ENCODE measurements at places on chromosomes 12 and 14.

GRCh38 chr14:90191154-90191553, 65.2 kb upstream of the PSMC1 start:
- DNase-seq: no peak
- H3K27ac ChIP-seq: no peak overlapping the region
- H3K4me1 ChIP-seq: no peaks in the 10 kb centered on the region
- no peak overlapping the region for H3K4me3 ChIP-seq
- H3K27me3 ChIP-seq: peaks cover 3% of the 10 kb centered on the region

DNA sequence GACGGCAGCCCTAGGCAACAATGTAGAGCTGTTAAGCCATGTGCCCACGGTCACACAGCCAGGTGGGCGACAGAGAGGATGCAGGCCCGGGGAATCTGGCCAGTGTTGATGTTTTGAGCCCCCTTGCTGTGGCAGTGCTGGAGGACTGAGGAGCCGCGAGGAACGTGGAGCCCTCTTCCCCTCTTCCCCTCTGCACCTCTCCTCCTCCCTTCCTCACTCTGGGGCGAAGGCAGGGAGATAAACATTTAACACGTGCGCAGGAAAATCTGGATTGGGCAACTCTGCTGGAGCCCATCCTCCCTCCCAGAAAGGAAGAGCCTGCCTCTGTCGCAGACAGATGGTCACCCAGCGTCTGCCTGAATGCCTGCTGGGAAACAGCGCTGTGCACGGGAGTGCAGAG, 376.8 kb downstream of the FUT8 start:
- H3K27ac ChIP-seq: no peak overlapping the region
- no peaks in the 10 kb centered on the region for H3K4me1 ChIP-seq
- peaks cover 23% of the 10 kb centered on the region for H3K27me3 ChIP-seq
- H3K4me3 ChIP-seq: no peak overlapping the region

DNA sequence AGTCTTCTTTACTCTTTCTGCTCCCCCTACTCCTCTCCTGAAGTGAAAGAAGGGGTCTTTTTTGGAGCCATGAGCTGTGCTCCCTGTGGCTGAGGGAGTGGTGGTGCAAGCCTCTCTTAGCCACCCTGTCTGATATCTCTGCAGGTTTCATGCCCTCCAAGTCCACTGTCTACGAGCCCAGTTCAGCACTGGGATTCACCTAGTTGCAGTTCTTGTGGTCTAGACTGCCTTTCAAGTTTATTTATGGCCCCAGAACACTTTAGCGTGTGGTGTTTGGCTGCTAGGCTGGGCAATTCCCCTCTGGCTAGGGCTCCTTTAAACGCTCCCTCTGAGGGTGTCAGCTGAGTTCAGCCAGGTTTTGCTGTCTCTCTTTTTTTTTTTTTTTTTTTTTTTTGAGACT, 908.6 kb downstream of the TRHDE start:
- H3K27ac ChIP-seq: no peak overlapping the region
- no peaks in the 10 kb centered on the region for H3K36me3 ChIP-seq
- H3K4me3 ChIP-seq: no peak overlapping the region
- no peak for DNase-seq

DNA sequence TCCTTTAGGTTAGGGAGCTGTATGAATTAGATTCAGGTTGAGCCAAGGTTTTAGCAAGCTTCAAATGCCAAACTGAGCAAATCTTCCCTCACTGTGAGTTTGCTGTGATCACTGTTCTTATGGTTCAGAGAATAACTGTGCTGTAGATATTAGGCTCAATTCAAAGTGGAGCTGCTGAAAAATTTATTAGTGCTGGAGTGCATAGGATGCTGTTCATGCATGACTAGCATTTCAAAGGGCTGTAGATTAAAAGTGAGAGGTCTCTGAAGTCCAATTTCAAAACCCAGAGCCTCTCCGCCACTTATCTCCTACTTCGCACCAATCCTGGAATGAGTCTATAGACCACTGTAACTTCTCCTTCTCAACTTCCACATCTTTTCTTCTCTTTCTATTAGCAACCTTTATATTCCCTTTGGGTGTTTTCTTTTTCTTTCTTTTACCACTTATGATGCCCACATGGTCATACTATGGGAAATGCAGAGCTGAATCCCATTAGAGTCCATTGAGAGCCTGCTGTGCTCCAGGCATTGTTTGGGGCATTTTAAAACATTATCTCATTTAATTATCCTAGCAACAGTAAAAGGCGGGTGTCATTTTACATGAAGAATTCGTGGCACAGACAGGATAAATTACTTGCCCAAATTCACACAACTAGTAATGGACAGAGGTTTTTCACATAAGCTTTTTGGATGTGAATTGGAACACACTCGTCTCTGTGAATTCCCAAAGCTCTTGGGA, 77.5 kb upstream of the EEA1 start:
- H3K4me3 ChIP-seq: no peak overlapping the region
- H3K36me3 ChIP-seq: no peaks in the 10 kb centered on the region
- DNase-seq: no peak
- H3K27ac ChIP-seq: no peak overlapping the region
- peaks cover 14% of the 10 kb centered on the region for H3K4me1 ChIP-seq

- H3K4me3 ChIP-seq: no peak overlapping the region
- H3K27ac ChIP-seq: no peak overlapping the region
- DNase-seq: no peak
- H3K4me1 ChIP-seq: peaks cover 12% of the 10 kb centered on the region
- no peaks in the 10 kb centered on the region for H3K36me3 ChIP-seq
- H3K27me3 ChIP-seq: no peaks in the 10 kb centered on the region
Observed at GRCh38 chr14:73794146-73794545, 57.5 kb upstream of the PTGR2 start.

DNA sequence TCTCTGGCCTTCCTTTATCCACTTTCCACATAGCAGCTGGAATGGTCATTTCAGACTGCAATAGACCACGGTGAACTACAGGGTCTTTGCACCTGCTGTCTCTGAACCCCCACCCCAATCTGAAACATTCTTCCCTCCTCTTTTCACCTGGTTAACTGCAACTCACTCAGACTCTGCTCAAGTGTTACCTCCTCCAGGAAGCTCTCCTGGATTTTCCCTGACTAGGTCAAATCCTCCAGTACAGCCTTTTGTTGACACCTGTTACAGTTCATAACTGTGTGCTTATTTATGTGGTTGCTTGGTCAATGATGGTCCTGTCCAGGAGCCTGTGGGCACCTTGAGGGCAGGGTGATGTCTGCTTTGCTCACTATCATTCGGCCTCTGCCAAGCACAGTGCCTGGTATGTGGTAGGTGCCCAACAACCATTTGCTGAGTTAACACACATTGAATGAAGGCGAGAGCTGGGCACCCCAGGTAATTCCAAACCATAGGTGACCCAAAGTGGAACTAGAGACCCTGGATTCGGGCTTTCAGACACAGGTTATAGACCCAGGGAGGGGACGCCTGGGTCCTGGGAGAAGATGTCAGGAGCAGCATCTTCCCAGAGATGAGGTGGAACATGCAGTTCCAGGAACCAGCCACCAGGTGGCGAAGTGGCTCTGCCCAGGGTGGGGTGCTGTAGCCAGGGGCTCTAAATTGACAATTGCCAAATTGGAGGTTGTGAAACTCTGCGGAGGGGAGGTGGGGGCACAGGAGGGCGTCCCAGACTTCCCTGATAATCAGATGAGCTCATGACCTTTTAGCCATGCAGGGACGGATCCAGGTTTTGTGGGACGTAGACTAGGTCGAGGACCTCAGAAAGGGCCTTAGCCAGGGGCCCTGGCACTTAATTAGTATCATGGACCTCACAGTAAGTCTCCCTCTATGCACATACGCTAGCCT, 28.1 kb downstream of the TRPV4 start:
- no peaks in the 10 kb centered on the region for H3K27me3 ChIP-seq
- H3K4me1 ChIP-seq: no peaks in the 10 kb centered on the region
- no peaks in the 10 kb centered on the region for H3K36me3 ChIP-seq
- H3K27ac ChIP-seq: no peak overlapping the region

- H3K27me3 ChIP-seq: peaks cover 24% of the 10 kb centered on the region
- no peaks in the 10 kb centered on the region for H3K4me1 ChIP-seq
- H3K27ac ChIP-seq: no peak overlapping the region
- H3K36me3 ChIP-seq: no peaks in the 10 kb centered on the region
- DNase-seq: no peak
- H3K4me3 ChIP-seq: no peak overlapping the region
Observed at GRCh38 chr12:80941916-80942315, 4.2 kb upstream of the LIN7A start.

DNA sequence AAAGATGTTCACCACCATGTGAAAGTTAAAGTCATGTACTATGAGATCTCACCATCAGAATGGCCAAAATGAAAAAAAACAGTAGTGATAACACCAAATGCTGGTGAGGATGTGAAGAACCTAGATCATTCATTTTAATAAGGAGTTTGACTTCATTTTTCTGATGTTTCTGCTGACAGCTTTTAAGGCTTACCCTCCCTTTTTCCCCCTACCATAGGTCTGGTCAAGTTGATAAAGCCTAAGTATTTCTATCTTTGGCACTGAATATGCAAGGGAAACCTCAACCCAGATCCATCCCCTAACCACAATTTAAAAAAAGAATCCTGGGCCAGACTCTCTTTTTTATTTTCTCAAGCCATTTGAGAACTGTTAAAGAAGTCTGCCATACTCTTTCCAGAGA, 689.6 kb upstream of the FOXG1 start:
- no peak for DNase-seq
- no peak overlapping the region for H3K27ac ChIP-seq
- H3K36me3 ChIP-seq: no peaks in the 10 kb centered on the region
- H3K4me3 ChIP-seq: no peak overlapping the region
- no peaks in the 10 kb centered on the region for H3K27me3 ChIP-seq
- no peaks in the 10 kb centered on the region for H3K4me1 ChIP-seq

DNA sequence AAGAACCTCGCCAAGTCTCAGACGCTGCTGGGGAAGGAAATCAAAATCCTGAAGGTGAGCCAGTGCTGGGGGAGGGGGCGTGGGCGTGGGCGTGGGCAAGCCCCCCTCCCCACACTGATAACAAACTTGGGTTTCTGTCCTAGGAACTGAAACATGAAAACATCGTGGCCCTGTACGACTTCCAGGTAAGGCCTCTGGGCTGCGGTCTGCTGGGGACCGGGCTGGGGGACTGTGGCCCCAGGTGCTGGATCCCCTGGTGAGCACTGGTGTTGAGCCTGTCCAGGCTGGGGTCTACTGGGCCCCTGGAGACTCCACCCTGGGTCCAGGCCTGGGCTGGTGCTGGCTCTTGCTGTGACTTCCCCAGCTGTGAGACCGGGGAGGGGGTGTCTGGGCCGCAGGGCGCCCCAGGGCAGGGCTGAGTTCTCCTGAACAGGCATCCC, 1.2 kb downstream of the ULK1 start:
- H3K36me3 ChIP-seq: no peaks in the 10 kb centered on the region
- H3K27ac ChIP-seq: peak overlapping the region; percentile 72
- no peaks in the 10 kb centered on the region for H3K27me3 ChIP-seq
- no peak for DNase-seq
- peak overlapping the region; percentile 81 for H3K4me3 ChIP-seq
- H3K4me1 ChIP-seq: peaks cover 6% of the 10 kb centered on the region

DNA sequence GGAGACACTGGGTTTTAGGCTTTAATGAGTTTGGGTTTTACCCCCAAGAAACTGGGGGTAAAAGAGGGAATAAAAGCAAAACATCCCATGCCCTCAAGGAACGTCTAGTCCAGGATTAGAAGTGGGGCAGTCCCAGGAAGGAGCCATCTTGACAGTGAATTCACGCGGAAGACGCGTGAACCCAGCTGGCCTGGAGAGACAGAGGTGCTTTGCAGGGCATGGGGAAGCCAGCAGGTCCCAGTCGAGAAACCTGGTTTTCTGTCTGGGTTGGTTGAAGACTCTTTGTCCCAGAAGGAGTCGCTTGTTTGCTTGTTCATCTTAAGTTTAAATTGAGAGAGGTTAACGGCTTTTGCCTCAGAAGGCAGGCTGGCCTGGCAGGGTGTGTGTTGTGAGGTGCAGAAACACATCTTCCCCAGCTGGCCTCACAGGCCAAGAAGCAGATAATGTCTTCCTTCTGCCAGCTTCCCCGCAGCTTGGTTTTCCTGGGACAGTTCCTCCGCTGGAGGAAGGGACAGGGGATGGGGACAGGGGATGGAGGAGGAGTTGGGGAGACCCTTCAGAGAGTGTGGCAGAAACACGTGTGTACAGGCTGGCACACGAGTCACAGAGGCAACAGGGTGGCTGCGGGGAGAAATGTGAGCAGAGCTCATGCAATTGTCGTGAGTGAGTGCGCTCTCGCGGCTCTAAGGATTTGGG, 18.5 kb upstream of the CD9 start:
- no peaks in the 10 kb centered on the region for H3K36me3 ChIP-seq
- H3K4me1 ChIP-seq: no peaks in the 10 kb centered on the region
- DNase-seq: no peak
- no peak overlapping the region for H3K4me3 ChIP-seq
- no peak overlapping the region for H3K27ac ChIP-seq
- peaks cover 2% of the 10 kb centered on the region for H3K27me3 ChIP-seq

- H3K27ac ChIP-seq: peak overlapping the region; percentile 36
- H3K27me3 ChIP-seq: no peaks in the 10 kb centered on the region
- H3K36me3 ChIP-seq: peaks cover 72% of the 10 kb centered on the region
- DNase-seq: no peak
Observed at GRCh38 chr14:64934338-64934929, 8.1 kb downstream of the GPX2 start.

DNA sequence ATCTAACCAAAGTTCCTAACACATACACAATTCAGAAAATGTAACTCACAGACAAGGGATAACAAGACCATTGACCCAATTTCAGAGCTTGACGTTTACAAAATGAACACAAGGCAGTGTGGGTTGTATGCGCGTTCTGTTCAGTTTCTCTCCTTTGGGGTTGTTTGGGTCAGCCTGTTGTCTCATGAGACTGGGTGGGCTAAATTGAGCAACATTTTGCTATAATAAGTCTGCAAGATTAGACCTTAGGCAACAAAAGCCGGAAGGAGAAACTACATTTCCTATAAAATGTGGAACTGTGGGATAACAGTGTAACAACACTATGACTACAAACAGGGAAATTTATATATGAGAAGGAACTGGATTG, 18.8 kb upstream of the LTA4H start:
- H3K4me1 ChIP-seq: no peaks in the 10 kb centered on the region
- no peaks in the 10 kb centered on the region for H3K36me3 ChIP-seq
- H3K27me3 ChIP-seq: no peaks in the 10 kb centered on the region

- DNase-seq: no peak
- H3K4me1 ChIP-seq: no peaks in the 10 kb centered on the region
- no peaks in the 10 kb centered on the region for H3K36me3 ChIP-seq
- no peak overlapping the region for H3K27ac ChIP-seq
- no peak overlapping the region for H3K4me3 ChIP-seq
Observed at GRCh38 chr12:84814664-84815245, 97.8 kb downstream of the SLC6A15 start.

GRCh38 chr12:83261998-83262397, 575.3 kb downstream of the TMTC2 start:
- no peak overlapping the region for H3K27ac ChIP-seq
- no peaks in the 10 kb centered on the region for H3K4me1 ChIP-seq
- H3K4me3 ChIP-seq: no peak overlapping the region
- no peaks in the 10 kb centered on the region for H3K36me3 ChIP-seq
- H3K27me3 ChIP-seq: no peaks in the 10 kb centered on the region
- no peak for DNase-seq

GRCh38 chr12:65278576-65279368, at the start of gene MSRB3:
MSRB3 (plus strand) TSS chr12:65278683; CDS start chr12:65308580, 29,897 bp downstream.
- H3K4me3 ChIP-seq: peak within 1 kb of the TSS; percentile 54
- no peak within 1 kb of the TSS for H3K27ac ChIP-seq
- H3K36me3 ChIP-seq: no peaks in the 10 kb centered on the region
- peaks cover 70% of the 10 kb centered on the region for H3K27me3 ChIP-seq
- H3K4me1 ChIP-seq: peaks cover 4% of the 10 kb centered on the region

- peaks cover 66% of the 10 kb centered on the region for H3K4me1 ChIP-seq
- H3K4me3 ChIP-seq: peak overlapping the region; percentile 77
- no peak for DNase-seq
- peaks cover 12% of the 10 kb centered on the region for H3K36me3 ChIP-seq
- H3K27me3 ChIP-seq: no peaks in the 10 kb centered on the region
Observed at GRCh38 chr14:61332658-61333029, 11.3 kb downstream of the PRKCH start.

GRCh38 chr12:80864046-80864735, 73.5 kb downstream of the LIN7A start:
- DNase-seq: no peak
- no peak overlapping the region for H3K27ac ChIP-seq
- H3K27me3 ChIP-seq: no peaks in the 10 kb centered on the region
- peaks cover 2% of the 10 kb centered on the region for H3K4me1 ChIP-seq
- H3K4me3 ChIP-seq: no peak overlapping the region
